AG09309 (cell line): ENCODE measurements at places on chromosomes 13 and 19.

GRCh38 chr13:40470660-40471059 is 195.8 kb downstream of the FOXO1 start:
- DNase-seq: no peak

DNA sequence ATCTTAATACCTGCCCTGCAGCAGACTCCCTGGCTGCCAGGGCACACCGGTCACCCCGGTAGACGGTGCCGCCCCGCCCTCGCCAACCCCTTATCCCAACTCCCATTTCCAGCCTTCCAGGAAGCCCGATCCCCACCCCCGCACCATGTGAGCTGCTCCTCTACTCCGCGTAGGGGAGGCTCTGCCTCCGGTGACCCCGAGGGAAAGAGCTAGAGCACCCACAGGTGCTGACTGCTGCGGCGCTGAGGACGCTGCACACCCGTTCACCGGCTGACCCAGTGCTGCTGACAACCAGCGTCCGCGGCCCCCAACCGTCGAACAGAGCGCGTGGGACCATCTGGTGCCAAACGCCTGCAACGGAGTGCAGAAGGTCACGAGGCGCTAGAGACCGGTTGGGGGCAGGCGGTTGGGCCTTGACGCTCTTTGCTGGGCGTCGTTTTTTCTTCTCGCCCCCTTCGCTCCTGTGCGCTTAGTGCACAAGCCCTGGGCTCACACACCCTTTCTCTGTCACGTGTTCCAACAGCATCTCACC is 59.6 kb upstream of the ZNF599 start:
- DNase-seq: no peak

GRCh38 chr19:58387338-58388174 is 487 bp downstream of the RPS5 start:
- no peak for DNase-seq

DNA sequence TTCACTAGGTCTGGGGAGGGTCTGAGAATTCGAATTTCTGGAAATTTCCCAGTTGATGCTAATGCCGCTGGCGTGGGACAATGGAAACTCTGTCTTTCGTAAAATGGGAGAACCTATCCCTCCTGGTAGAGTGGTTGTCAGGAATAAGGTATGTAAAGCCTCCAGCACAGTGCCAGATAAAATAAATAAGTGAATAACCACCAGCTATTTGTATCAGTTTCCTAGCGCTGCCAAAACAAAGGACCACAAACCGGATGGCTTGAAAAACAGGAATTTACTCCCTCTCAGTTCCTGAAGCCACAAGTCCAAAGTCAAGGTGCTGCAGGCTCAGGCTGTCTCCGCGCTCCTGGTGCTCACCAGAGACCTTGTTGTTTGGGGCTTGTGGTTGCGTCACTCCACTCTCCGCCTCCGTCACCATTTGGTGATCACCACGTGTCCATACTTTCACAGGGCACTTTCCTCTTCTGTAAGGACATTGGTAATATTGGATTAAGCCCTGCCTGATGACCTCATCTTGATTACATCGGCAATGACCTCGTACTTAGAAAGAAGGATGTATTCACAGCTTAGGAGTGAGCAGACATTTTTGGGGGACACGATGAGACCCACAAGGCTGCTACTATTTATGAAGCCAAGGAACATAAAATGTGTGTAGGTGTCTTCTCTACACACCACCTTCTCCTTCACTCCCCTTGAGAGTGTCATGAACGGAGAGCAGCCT is 428.5 kb downstream of the IRS2 start:
- DNase-seq: no peak

GRCh38 chr13:72864142-72865011 is 82.4 kb downstream of the PIBF1 start:
- peak; percentile 29 for DNase-seq

GRCh38 chr19:2623798-2624197 is 78.7 kb downstream of the GNG7 start:
- no peak for DNase-seq

DNA sequence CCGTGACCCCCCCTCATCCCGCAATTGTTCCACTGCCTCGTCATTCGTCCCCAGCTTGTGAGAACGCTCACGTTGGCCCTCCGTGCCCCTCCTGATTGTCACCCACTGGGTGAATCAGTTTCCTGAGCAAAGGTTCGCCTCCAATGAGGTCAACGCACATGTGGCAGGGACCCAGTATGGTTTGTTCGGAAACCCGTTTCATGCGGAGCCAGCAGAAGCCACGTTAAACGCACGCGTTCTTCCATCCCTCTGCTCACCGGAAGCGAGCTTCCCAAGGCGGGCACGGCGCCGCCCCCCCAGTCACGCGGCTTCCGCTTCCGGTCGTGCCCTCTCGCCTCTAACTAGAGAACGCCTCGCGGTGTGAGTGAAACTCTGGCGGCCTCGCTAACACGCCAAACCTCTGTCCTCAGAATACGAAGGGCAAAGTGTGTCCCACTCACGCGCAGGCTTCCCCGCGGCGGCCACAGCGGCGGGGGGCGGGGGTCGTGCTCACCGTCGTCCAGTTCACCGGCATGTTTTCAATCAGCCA is 18.0 kb upstream of the CFAP97D2 start:
- no peak for DNase-seq

- DNase-seq: no peak
These were observed 278.3 kb downstream of the TEX29 start for GRCh38 chr13:111598747-111599146.

DNA sequence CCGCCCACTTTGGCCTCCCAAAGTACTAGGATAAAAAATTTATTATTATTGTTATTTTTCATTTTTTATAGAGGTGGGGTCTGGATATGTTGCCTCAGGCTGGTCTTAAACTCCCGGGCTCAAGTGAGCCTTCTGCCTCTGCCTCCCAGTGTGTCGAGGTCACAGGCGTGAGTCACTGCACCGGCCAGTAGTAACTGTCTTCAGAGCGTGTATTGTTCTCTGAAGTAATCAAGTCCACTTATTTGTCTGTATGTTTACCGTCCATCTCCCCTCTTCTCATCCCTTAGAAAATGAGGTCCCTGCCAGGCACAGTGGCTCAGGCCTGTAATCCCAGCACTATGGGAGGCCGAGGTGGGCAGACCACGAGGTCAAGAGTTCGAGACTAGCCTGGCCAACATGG is 18.2 kb upstream of the SULT2B1 start:
- no peak for DNase-seq

DNA sequence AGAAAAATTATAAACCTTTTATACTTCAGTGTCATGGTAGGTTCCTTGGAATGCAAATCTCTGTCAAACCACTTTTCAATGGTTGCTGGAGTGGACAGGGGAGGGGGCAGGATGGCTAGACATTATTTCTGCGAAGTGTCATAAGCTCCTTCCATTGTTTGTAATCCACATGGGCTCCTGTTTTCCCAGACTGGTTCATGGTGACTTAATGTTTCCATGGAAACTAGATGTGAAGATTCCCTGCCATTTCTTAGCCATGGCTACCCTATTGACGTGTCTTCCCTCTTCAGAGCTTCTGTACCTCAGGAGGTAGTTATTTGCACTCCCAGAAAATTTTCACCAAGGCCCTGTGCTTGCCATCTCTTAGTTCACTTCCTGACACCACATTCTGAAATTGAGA is 95.3 kb downstream of the UFM1 start:
- DNase-seq: no peak

DNA sequence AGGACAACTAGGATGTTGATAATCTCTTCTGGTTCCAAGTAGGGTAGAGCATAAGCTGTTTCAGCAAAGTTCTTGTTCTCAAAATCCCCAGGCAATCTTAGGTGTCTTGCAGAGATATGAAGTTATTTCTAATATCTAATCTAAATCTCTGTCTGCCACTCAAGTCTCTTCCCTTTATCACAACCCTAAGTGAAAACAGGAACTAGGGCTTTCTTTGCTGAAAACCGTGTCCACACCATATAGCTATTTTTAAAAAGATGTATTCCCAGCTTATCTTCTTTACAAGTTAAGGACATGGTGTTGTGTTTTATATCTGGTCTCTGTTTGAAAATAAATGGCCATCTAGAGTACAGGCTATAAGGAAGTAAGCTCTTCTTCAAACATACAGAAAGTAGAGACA is 11.3 kb upstream of the RNASEH2B start:
- DNase-seq: no peak

DNA sequence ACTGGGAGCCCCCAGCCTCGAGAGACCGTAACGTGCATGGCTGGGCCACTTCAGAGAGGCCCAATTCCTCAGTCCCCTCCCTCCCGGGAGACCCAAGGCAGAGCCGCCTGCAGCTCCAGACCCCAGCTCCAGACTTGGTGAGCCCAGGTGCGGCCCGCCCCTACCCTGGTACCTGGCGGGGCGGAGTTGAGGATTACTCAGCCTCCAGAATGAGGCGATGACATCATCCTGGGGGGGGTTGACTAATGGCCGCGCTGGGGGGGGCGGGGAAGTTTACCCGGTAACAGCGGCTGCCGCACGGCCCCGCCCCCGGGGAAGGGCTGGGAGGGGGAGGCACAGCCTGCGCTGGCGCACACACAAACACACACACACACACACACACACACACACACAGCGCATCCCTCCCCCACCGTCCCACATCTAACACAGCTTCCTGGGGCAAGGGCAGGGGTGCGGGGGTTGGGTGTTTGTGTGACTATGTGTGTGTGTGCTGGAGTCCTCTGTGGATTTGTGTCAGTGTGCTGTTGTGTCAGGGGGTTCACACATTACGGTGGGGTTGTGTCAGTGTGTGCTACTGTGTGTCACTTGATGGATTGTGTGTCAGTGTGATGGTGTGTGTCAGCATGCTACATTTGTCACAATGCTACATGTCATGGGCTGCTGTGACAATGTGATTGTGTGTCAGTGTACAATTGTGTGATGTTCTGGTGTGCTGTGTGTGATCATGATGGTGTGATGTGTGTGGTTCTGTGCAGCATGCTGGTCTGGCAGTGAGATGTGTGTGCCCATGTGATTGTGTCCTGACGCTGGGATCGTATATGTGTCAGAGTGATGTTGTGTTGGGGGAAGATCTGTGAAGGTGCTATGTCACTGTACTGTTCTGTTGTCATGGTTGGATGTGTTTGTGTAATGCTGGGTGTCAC is 10.3 kb upstream of the BBC3 start:
- DNase-seq: no peak

DNA sequence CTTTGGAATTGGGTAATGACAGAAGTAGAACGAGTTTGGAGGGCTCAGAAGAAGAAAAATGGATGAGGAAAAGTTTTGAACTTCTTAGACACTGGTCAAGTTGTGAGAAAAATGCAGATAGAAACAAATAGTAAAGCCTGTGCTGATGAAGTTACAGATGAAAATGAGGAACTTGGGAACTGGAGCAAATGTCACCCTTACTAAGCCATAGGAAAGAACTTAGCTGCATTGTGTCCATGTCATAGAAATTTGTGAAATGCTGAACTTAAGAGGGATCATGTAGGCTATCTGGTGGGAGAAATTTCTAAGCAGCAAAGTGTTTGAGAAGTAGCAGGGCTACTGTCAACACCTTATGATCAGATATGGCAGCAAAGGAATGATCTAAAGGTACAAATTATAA is 289.2 kb upstream of the PCDH9 start:
- no peak for DNase-seq

- DNase-seq: no peak
These were observed 7.9 kb downstream of the CD37 start for GRCh38 chr19:49343123-49343522.

- no peak for DNase-seq
These were observed 8.9 kb upstream of the TPP2 start for GRCh38 chr13:102587916-102588315.

DNA sequence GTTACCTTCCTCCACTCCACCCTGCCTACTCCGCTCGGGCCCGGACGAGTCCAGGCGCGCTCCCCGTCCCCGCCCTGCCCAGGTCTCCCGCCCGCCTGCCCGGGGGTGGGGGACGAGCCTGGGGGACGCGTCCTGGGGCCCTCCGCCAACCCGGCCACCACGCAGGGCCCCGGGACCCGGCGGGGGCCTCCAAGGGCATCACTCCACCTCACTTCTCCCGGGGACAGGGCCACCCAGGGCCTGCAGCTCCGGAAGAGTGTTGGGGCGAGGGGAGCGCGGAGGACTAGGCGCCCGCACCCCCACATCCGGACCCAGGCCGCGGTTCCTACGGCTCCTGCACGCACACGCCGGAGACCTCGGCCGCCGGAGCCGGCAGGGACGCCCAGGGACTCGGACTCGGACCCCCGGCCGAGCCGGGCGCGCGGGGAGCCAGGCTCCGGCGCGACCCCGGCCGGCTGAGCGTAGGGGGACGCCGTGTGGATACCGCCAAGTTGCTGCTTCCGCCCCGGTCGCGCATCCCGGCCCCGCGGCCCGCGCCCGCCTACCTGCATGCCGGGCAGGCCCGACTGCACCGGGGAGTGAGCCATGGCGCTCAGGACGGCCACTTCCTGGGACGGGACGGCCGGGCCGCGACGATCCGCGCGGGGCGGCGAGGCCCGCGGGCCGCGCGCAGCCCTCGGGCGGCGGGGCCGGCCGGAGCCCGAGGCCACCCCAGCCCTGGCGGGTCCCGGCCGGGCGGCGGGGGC is 534 bp downstream of the STK24 start:
- no peak for DNase-seq

DNA sequence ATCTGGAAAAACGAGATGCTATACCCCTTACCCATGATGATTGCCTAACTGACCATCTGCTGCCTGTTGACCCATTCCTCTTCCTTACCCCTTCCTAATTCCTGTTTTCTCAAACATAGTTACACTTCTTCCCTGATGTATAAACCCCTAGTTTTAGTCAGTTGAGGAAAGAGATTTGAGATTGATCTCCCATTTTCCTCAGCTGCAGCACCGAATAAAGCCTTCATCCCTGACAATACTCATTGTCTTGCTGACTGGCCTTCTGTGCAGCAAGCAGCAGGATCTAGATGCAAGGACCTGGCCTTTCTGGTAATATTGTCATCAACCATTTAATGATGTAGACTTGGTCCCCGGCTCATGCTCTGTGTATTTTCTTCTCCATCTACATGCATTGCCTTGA is 999 bp upstream of the ZNF264 start:
- no peak for DNase-seq

DNA sequence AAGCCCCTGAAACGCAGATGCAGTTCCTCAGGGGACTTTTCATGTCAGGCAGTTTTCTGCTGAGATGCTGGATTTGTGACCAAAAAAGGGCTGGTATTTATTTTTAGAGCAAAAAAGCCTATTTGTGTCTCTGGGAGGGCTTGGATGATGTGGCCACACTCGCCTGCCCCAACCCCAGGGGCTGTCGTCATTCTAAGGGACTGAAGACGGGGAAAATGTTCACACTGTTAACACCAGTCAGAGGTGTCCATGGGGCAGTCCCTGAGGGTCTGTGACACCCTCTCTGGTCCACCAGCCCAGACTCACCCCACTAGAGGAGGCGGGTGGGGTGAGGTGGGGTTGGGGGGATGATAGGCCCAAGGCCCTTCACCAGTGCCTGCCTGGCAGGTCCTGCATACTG is 15.9 kb upstream of the EPHX3 start:
- DNase-seq: no peak

GRCh38 chr13:30255696-30256095 is 51.7 kb downstream of the KATNAL1 start:
- no peak for DNase-seq

- DNase-seq: no peak
These were observed 210.6 kb upstream of the NBEA start for GRCh38 chr13:34731486-34731885.
